Transverse colon (tissue), 4 donors: ENCODE measurements at places on chromosomes 3 and 15.

GRCh38 chr3:172061724-172062184 lies 22.4 kb downstream of the FNDC3B start:
- H3K27ac ChIP-seq = peak overlapping the region; percentile 82
- H3K36me3 ChIP-seq = no peaks in the 10 kb centered on the region
- peak; percentile 43 for DNase-seq
- no peaks in the 10 kb centered on the region for H3K27me3 ChIP-seq
- peaks cover 89% of the 10 kb centered on the region for H3K4me1 ChIP-seq

GRCh38 chr3:32544894-32545293 lies 25.8 kb downstream of the DYNC1LI1 start:
- H3K4me3 ChIP-seq = no peak overlapping the region
- no peak for DNase-seq
- H3K27me3 ChIP-seq = no peaks in the 10 kb centered on the region
- no peaks in the 10 kb centered on the region for H3K36me3 ChIP-seq

- no peak for DNase-seq
- peaks cover 14% of the 10 kb centered on the region for H3K4me1 ChIP-seq
- no peak overlapping the region for H3K4me3 ChIP-seq
- H3K27ac ChIP-seq = no peak overlapping the region
- H3K36me3 ChIP-seq = no peaks in the 10 kb centered on the region
- no peaks in the 10 kb centered on the region for H3K27me3 ChIP-seq
Measured at GRCh38 chr15:60695713-60696522, 217.0 kb upstream of the ICE2 start.

GRCh38 chr15:62287066-62287857 lies 122.2 kb upstream of the C2CD4B start:
- no peaks in the 10 kb centered on the region for H3K36me3 ChIP-seq
- no peak overlapping the region for H3K4me3 ChIP-seq
- peaks cover 7% of the 10 kb centered on the region for H3K27me3 ChIP-seq
- H3K27ac ChIP-seq = no peak overlapping the region
- DNase-seq = no peak
- H3K4me1 ChIP-seq = no peaks in the 10 kb centered on the region

- no peak overlapping the region for H3K4me3 ChIP-seq
- H3K27ac ChIP-seq = no peak overlapping the region
Measured at GRCh38 chr3:160720123-160720746, 35.8 kb upstream of the PPM1L start.

DNA sequence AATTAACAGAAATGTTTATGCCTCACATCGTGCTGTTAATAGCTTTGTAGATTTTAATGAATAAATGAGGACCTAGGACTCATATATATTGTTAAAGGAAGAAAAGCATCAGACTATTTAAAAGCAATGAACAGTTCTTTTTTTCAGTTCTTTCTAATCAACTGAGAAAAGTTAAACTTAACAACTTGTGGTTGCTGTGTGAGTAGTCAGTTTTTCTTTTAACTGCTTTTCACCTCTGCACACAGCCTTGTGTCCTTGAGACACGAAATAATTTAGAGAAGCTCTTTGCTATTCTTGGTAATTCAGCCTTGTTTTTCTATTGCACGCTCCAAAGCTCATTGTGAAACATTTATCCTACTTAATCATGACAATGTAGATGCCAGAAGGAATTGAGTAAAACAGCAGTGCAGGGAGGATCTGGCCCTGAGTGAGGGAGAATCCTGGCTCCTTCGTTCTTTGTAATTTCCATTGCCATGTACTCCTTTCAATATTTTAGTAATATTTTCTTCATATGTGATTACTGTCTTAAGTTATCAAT lies 499.0 kb downstream of the PYDC2 start:
- DNase-seq = no peak
- H3K4me3 ChIP-seq = no peak overlapping the region
- H3K36me3 ChIP-seq = no peaks in the 10 kb centered on the region

DNA sequence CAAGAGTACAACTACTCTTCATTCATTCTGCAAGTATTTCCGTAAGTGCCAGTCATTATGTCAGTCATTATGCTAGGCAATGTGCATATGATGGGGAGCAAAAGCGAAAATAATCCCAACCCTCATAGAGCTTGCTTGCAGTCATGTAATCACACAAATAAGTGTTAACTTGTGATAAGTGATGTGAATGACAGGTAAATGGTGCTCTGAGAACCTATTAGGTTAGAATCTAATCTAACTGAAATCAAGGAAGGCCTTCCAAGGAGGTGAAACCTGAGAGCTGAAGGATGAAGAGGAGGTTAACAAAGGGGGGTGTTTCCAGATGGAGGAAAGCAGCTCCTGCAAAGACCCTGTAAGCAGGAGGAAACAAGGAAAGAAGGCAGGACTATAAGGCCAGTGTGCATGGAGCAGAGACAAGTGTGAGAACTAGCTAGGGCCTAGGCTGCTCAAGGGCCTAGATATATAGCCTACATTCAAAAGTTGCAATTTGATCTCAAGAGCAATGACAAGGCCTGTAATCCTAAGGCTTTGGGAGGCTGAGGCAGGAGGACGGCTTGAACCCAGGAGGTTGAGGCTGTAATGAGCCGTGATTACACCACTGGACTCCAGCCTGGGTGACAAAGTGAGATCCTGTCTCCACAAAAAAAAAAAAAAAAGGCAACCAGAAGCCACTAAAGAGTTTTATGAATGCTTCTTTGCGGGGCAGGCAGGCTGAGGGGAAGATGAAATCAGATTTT lies 5.3 kb downstream of the PTPN9 start:
- H3K36me3 ChIP-seq = no peaks in the 10 kb centered on the region
- H3K27ac ChIP-seq = peak overlapping the region; percentile 59
- peaks cover 50% of the 10 kb centered on the region for H3K4me1 ChIP-seq
- H3K4me3 ChIP-seq = no peak overlapping the region

- H3K27ac ChIP-seq = no peak overlapping the region
- H3K36me3 ChIP-seq = no peaks in the 10 kb centered on the region
- H3K27me3 ChIP-seq = no peaks in the 10 kb centered on the region
Measured at GRCh38 chr15:58583171-58583908, 151.5 kb downstream of the LIPC start.

DNA sequence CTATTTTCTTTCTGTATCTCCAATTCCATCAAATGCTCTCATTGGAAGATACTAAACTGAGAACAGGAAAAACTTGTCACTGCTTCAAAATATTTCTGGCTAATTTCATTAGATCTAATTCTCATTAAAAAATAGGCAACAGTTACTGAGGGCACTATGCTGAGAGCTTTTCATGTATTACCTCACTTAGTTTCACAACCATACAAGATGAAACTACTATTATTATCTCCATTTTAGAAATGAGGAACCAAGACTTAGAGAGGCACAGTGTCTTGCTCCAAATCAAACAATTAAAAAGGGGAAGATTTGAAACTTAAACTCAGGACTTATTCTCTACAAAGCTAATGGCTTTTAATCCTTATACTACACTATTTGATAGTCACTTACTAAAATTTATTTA lies 7.2 kb upstream of the OTOL1 start:
- H3K36me3 ChIP-seq = no peaks in the 10 kb centered on the region
- DNase-seq = no peak
- no peak overlapping the region for H3K4me3 ChIP-seq

- no peak for DNase-seq
- no peaks in the 10 kb centered on the region for H3K4me1 ChIP-seq
- H3K36me3 ChIP-seq = no peaks in the 10 kb centered on the region
Measured at GRCh38 chr3:81554388-81554787, 207.1 kb downstream of the GBE1 start.

DNA sequence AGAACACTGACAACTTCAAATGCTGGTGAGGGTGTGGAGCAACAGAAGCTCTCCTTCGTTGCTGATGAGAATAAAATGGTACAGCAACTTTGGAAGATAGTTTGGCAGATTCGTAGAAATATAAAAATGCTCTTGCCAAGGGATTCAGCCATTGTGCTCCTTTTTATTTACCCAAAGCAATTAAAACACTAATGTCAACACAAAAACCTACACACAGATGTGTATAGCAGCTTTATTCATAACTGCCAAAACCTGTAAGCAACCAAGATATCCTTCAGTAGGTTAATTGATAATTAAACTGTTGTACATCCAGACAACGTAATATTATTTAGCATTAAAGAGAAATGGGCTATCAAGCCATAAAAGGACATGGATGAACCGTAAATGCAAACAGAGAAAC lies 37.8 kb upstream of the LSAMP start:
- no peak overlapping the region for H3K27ac ChIP-seq
- no peak for DNase-seq
- H3K27me3 ChIP-seq = no peaks in the 10 kb centered on the region
- H3K4me1 ChIP-seq = no peaks in the 10 kb centered on the region
- no peak overlapping the region for H3K4me3 ChIP-seq

- DNase-seq = peak; percentile 14
- no peak overlapping the region for H3K27ac ChIP-seq
- peaks cover 8% of the 10 kb centered on the region for H3K4me1 ChIP-seq
- no peaks in the 10 kb centered on the region for H3K27me3 ChIP-seq
- H3K36me3 ChIP-seq = no peaks in the 10 kb centered on the region
- no peak overlapping the region for H3K4me3 ChIP-seq
Measured at GRCh38 chr3:102006812-102007485, 157.6 kb downstream of the NFKBIZ start.

DNA sequence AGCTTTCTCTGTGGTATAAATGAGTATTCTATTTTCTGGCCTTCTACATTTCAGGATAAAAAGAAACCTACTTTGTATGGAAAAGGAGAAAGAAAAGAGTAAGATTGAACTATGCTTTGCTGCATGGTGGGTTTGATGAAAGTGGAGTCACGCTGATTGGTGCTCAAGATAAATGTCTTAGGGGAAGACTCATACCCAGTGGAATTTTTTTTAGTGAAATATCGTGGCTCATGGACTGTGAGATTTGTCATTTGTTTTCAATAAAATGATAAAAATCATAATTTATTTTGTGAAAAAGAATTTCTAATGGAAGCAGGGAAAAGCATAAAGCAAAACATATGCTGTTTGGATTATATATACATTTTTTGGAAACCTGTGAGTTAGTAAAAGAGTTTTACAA lies 292.5 kb downstream of the ZPLD1 start:
- no peak overlapping the region for H3K4me3 ChIP-seq
- H3K36me3 ChIP-seq = no peaks in the 10 kb centered on the region
- DNase-seq = no peak
- H3K27me3 ChIP-seq = no peaks in the 10 kb centered on the region
- no peaks in the 10 kb centered on the region for H3K4me1 ChIP-seq

DNA sequence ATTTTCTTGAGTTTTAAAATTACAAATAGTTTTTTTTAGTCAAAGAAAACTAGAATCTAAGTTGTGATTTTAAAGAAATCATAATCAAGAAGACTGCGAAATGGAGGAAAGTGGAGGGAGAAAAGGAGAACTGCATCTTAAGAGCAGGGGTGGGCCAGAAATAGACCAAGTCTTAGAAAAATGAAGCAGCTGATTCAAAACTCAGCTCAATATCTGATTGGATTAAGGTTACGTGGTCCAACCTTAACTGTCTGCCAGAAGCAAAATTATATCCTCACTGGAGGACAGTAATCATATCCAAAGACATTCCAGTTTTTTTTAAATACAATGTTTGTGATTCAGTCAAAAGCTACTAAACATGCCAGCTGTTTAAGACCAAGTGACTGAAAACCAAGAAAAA lies 41.4 kb downstream of the CHSY1 start:
- H3K4me3 ChIP-seq = no peak overlapping the region
- no peaks in the 10 kb centered on the region for H3K36me3 ChIP-seq
- H3K4me1 ChIP-seq = peaks cover 5% of the 10 kb centered on the region
- H3K27ac ChIP-seq = peak overlapping the region; percentile 27

- H3K27me3 ChIP-seq = no peaks in the 10 kb centered on the region
- no peak for DNase-seq
- no peaks in the 10 kb centered on the region for H3K4me1 ChIP-seq
- no peak overlapping the region for H3K4me3 ChIP-seq
Measured at GRCh38 chr3:17259685-17260084, 374.9 kb downstream of the PLCL2 start.

DNA sequence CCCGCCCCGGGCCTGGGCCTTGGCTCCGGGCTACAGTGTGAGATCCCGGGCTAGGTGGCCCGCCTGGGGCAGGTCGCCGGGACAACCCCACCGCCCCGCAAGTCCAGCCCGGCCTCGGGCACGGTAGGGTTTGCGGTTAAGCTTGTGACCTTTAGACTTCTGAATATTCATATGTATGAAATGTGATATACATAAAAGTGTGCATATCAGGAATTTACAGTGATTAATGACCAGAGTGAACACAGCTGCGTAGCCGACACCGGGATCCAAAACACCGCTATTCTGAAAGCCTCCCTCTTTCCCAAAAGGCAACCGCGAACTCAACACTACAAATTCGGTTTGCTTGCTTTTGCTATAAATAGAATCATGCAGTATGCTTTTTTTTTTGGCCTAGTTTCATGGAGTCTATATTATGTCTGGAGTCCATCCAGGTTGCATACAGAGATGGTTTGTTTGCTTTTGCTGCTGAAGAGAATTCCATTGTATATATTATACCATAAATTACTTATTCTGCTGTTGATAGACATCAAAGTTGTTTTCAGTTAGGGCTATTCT lies 636 bp upstream of the SNRPA1 start:
- peak; percentile 51 for DNase-seq
- peak overlapping the region; percentile 97 for H3K27ac ChIP-seq
- H3K27me3 ChIP-seq = no peaks in the 10 kb centered on the region

GRCh38 chr3:105365081-105365390 lies 1.7 kb upstream of the ALCAM start:
- H3K36me3 ChIP-seq = no peaks in the 10 kb centered on the region
- no peak overlapping the region for H3K27ac ChIP-seq
- no peak for DNase-seq
- peaks cover 5% of the 10 kb centered on the region for H3K27me3 ChIP-seq

DNA sequence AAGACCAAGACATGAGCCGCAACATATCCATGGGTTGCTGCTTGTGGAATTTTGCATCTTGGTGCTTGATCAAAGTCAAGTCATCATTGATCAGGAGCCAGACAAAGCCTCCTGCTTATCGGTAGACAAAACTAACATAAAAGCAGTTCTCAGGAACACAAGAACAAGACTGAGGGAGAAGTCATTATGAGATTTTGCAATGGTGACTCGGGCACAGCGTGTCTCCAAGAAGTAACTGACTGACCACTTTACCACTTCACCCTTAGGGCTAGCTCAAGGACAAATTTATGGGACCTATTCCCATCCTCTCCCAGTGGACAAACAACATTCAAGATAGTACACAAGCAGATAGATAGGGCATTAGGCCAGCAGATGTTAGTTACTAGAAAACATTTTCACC lies 68.1 kb upstream of the LIMD1 start:
- H3K36me3 ChIP-seq = no peaks in the 10 kb centered on the region
- H3K4me1 ChIP-seq = no peaks in the 10 kb centered on the region
- no peak overlapping the region for H3K4me3 ChIP-seq
- no peaks in the 10 kb centered on the region for H3K27me3 ChIP-seq
- no peak for DNase-seq
- H3K27ac ChIP-seq = no peak overlapping the region

DNA sequence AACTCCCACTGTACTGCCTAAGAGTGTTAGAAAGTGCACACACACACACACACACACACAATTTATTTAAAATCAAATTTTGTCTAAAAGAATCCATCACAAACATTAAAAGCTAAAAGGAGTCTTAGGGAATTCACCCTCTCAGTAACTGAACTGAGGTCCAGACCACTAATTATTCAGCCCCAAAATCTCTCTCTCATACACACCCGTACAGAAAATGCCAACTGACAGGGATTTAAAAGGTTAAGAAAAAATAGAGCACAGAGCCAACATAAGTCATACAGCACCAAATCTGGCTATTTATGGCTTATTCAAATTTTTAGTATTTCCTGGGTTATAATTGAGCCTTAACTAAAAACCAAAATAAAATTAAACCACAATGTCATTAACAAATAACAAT lies 20.7 kb downstream of the GBE1 start:
- no peak overlapping the region for H3K27ac ChIP-seq
- H3K27me3 ChIP-seq = no peaks in the 10 kb centered on the region
- H3K4me3 ChIP-seq = no peak overlapping the region
- no peak for DNase-seq
